AG20443 (cell line): ENCODE measurements at places on chromosomes 13 and 19.

DNA sequence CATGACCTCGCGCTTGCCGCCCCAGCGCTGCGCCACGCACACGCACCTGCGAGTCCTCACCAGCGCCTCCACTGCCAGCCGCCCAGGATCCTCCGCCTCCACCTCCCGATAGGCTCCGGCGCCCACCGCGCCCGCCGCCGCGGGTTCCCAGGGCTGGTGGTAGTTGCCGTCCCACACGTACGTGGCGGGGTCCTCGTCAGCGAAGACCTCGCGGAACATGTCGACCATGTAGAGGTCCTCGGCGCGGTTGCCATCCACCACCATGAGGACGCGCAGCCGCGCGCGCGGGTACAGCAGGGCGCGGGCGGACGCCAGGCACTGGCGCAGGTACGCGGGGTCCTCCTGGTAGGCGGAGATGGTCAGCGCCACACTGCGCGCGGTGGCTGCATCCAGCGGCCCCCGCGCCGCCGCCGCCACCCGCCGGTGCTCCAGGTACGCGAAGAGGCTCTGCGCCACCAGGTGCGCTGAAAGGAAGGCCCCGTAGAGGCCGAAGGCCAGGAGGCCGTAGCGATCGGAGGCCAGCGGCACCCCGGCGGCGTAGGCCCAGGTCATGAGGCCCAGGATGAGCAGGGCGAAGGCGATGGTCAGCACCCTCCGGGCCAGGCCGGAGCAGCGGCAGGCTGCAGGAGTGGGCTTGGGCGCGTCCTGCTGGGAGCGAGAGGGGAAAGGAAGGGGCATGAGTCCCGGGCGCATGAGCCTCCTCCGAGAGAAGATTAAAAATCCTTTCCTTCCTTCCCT is 4.4 kb downstream of the HAS1 start:
- DNase-seq: no peak

- no peak for DNase-seq
Observed at GRCh38 chr13:36986462-36987240, 12.5 kb downstream of the ALG5 start.

GRCh38 chr19:1354970-1355567 is 28.6 kb upstream of the NDUFS7 start:
- peak; percentile 84 for DNase-seq

DNA sequence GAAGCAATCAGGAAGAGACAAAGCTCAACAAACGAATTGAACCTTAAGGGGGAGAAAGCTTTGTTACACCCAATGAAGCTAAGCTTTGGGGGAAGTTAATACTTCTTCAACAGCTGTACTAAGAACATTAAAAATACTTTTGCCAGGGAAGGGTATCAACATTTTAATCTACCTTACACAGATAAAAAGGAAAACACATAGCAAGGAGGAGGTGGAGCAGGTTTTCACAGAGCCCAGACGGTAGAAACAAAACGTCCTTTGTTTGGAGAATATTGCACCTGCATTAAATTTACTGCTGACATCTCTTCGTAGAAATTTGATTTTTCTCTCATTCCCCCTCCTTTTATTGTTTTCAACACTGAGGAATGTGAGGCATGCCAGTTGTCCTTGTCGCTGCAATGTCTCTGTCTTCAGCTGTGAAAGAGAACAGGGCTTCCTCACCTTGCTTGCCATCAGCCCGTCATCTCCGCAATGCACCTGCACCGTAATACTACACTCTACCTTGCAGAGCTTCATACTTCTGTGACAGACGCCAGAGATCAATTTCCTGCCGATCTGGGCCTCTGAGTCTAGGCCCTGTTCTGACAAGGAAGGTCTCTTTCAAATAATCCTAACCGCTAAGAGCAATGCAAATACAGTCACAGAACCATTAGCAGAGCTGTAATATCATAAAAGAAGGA is 270.8 kb downstream of the SPRY2 start:
- no peak for DNase-seq

- no peak for DNase-seq
Observed at GRCh38 chr13:71540098-71540497, 326.9 kb downstream of the DACH1 start.

GRCh38 chr13:34210341-34210740 is 392.4 kb downstream of the RFC3 start:
- no peak for DNase-seq

DNA sequence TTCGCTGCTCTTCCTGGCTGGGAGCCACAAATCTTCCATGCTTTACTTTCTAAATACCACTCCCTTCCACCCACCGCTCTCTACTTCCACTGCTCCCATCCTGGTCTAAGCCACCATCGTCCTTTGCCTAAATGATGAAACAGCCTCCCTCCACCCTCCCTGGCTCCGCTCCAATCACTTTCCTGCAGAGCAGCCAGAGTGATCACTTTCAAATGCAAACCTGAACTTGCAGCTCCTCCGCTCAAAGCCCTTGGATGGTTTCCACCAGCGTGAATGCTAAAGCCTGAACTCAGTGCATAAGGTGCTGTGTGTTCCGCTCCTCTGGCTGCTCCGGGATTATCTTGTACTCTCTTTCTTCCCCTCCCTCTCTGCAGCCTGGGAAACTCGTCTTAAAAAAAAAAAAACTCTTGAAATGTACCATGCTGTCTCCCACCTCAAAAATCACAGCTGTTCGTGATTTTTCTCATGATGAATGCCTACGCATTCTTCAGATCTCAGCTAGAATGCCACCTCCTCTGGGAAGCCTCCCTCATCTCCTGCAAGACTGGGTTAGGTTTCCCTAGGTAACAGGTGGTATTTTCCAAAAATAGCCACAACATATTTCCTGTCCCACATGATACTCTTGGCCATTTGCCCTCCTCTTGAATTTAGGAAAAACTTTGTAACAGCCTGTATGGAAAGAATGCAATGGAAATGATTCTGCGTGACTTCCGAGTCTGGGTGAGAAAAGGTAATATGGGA is 3.7 kb upstream of the SIN3B start:
- peak; percentile 63 for DNase-seq

DNA sequence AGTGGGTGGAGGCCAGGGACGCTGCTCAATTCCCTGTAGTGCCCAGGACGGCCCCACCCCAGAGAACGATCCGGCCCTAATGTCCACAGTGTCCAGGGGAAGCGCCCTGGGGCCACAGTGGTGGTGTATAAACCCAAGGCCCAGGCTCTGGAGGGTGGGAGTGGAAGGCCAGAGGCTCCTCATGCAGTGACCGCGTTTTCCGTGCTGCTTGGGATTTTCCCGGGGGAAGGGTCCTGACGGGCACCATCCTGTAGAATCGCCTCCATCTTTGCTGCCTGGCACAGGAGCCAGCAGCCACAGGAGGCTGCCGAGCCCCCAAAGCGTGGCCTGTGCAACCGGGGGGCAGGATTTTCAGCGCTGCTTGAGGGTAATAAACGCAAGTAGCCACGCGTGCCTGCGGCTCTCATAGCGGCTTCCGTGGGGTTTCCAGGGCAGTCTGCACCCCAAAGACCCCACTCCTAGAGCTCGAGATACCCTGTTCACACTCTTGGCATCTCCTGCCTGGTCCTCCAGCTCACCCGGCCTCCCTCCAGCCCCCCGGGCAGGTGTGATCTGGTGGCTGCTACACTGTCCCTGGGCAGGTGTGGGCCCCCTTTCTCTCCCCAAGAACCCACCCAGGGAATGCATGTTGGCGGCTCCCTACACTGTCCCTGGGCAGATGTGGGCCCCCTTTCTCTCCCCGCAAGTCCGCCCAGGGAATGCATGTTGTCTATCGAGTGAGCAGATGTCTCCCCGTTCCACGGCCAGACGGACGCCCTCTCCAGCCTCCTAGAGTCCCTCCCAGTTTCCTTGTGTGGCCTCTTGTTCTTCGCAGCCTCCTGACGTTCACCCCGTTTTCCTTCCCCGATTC is 2.2 kb downstream of the NCLN start:
- DNase-seq: no peak

DNA sequence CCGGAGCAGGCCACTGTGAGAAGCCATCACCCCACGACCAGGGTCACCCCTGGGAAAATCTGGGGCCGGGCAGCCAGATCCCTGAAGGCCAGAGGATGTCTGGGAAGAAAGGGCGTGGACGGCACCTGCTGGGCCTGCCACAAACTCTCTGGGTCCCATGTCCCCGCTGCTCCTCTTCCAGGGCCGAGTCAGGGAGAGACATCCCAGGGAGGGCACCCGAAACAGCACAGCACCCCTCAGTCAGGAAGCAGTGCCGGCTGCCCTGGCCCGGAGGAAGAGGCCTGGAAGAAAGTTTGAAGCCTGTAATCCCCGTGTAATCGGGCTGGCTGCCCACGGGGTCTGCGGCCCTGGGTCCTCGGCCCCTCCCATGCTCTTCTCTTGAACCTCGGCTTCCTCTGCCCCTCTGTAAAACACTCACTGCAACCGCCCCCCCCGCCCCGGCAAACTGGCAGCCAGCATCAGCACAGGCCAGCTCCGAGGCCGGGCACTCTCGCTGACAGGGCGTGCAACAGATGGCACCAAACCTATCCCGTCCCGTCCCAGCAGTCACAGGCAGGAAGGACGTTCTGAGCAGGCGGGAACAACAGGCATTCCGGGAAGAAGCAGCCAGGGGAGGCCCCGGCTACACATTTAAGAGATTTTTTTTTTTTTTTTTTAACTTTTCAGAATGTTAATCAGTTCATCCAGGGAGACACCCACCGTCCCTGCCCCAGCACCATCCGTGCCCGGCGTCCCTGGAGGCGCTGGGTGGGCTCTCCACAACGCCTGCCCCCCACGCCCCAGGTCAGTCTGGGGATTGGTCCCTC is 1.5 kb downstream of the SBNO2 start:
- peak; percentile 61 for DNase-seq

GRCh38 chr13:67943116-67943515 is 713.0 kb upstream of the PCDH9 start:
- DNase-seq: no peak

- DNase-seq: peak; percentile 72
Observed at GRCh38 chr13:100573121-100573520, 15.5 kb downstream of the GGACT start.
